ENCODE measurements at places on chromosomes 1 and 21. TPM values are rescaled to one million over a fixed set of nuclear protein-coding genes. Genes with fewer than 3 reads are reported as not detected.

OR2L2 gene
- 0.12 TPM for total RNA-seq

ZNF683 gene
- not detected for total RNA-seq

RHD gene
- not detected for total RNA-seq

NBPF4 gene
- total RNA-seq, result not detected

SLC45A1 gene
- total RNA-seq, result 0.48 TPM

GRCh38 chr1:234206651-234207284 is 166.5 kb upstream of the COA6 start:
- no peak for DNase-seq

GRCh38 chr1:109722908-109723691 is 11.0 kb downstream of the GSTM5 start:
- DNase-seq, result no peak

- DNase-seq, result no peak
Measured at GRCh38 chr1:75522389-75522788, 88.5 kb downstream of the SLC44A5 start.

- DNase-seq, result no peak
Measured at GRCh38 chr21:39601187-39601928, 11.4 kb upstream of the B3GALT5 start.

- peak; percentile 77 for DNase-seq
Measured at GRCh38 chr1:150578272-150579109, 919 bp downstream of the MCL1 start.

- no peak for DNase-seq
Measured at GRCh38 chr21:31158789-31159581, 120.7 kb upstream of the KRTAP19-8 start.

DNA sequence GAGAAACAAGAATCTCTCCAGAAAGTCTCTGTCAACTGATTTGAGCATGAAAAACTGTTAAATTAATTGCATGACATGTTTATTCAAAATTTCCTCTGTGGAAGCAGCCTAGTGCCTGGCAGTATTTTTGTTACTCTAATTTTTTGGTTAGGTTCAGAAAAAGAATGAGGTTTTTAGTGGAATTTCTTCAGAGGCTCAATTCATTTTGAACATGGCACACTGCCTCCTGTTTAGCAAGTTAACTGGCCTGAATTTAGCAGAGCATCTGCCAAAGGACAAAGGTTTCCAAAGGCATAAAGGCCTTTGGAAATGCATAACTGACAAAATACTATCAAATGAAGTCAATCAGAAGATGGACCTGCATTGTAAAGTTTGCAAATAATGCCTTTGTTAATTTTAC is 1326.5 kb downstream of the PLA2G4A start:
- DNase-seq, result no peak

DNA sequence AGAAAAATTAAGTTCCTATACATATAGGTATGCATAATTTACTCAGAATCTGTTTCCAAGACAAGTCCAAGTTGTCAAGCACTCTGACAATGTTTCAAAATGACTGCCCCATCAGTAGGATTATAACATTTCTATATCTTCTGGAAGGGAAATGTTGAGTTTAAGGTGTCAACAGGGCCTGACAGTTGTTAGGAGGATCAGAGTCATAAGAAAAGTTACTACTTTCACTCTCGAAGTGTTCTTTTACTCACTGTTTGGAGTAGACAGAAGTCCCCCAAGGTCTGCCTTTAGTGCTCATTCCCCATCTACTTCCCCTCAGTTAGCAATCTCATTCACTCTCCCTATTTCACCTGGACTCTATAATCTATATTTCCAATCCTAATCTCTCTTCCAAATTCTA is 20.6 kb upstream of the MAGI3 start:
- no peak for DNase-seq

DNA sequence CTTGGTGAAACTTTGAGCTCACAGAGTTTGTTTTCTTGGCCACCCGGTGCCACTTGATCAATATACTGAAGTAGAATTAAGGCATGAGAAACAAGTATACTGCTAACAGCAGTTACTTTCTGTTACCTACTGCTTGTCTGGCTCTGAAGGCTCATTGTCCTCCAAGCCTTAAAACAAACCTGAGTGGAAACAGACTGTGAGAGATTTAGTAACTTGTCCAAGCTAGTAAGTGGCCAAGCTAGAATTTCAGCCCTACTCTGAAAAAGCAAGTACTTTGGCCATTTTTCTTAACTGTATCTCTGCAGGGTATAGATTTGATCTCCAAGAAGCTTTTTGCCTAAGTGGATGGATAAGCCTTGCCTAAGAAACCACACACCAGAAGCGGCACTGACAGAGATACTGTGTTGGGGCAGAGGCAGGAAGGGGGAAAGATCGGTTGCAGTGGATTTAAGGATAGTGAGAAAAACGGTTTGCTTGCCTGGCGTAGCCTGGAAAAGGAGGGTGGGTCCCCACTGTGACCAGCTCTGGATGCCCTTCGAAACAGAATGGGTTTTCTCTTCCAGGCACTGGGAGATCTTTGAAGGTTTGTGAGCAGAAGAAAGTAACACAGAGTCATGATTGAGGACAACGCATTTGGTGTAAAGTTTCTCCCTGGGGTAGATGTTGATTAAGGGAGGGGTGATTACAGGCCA is 2.1 kb upstream of the MACO1 start:
- no peak for DNase-seq

DNA sequence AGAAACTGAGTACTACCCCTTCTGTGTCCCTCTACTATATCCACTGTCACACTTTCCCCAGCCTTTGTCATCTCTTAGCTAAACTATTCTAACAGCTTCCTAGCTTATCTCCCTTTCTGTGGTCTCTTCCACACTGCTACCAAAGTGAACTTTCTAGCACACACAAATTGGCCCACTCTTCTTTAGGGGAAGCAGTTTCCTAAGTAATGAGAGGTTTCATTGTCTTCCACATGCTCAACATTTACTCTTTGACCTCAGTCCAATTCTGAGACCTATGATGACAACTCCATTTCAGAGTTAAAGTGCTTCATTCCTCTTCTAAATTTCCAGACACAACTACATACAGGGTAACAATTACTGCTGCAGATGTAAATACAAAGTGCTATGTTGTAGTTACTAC is 32.9 kb downstream of the SCYL3 start:
- no peak for DNase-seq

Data from activated CD4-positive, alpha-beta T cell treated with anti-CD3 and anti-CD28 coated beads for 36 hours (primary cell).